ENCODE measurements at places on chromosomes 7 and 10.

DNA sequence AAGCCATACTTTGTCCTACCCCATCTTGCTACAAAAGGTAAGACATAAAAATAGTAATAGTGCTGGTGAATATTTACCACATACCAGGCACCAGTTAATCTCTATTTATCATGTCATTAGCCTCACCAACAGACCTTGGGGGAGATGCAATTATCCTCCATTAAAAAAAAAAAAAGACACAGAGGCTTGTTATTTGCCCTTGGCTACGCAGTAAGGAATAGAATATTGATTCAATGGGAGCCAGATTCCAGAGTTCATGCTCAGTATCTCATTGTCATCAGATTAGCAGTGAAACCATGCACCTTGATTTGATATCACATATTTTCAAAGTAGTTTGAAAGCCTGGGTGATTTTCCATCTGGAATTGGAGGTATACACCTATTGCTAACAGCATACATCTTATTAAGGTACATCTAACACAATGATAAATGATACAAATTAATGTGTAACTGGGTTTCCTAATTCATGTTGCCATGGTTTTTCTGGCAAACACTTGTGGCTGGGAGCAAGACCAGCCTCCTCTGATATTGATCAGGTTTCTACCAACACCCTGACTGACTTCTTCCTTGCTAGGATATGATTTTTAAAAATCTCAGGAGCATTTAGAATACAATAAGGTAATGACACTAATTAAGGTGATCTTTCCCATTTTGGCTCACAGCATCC lies 67.1 kb upstream of the PRR15 start:
- no peak for DNase-seq
- no peak overlapping the region for H3K4me3 ChIP-seq
- no peaks in the 10 kb centered on the region for H3K27me3 ChIP-seq
- no peak overlapping the region for H3K27ac ChIP-seq

GRCh38 chr7:55019691-55020465 lies 1.1 kb downstream of the EGFR start:
- no peaks in the 10 kb centered on the region for H3K36me3 ChIP-seq
- H3K4me1 ChIP-seq = no peaks in the 10 kb centered on the region
- no peak overlapping the region for H3K27ac ChIP-seq
- DNase-seq = no peak

GRCh38 chr7:13057462-13058200 lies 370.2 kb downstream of the ARL4A start:
- H3K27me3 ChIP-seq = no peaks in the 10 kb centered on the region
- peak overlapping the region; percentile 45 for H3K27ac ChIP-seq
- H3K4me1 ChIP-seq = peaks cover 16% of the 10 kb centered on the region
- peak overlapping the region; percentile 7 for H3K4me3 ChIP-seq
- DNase-seq = no peak
- H3K36me3 ChIP-seq = no peaks in the 10 kb centered on the region

- peaks cover 38% of the 10 kb centered on the region for H3K27me3 ChIP-seq
- H3K4me1 ChIP-seq = peaks cover under 1% of the 10 kb centered on the region
- no peak for DNase-seq
- no peaks in the 10 kb centered on the region for H3K36me3 ChIP-seq
- H3K4me3 ChIP-seq = no peak overlapping the region
Measured at GRCh38 chr10:93999401-93999851, 5.7 kb downstream of the PLCE1 start.

Measured in activated T-cell treated with anti-CD3 and anti-CD28 coated beads, Interleukin-2, amount 50 U/mL, for 24 hours (primary cell).